ENCODE measurements at places on chromosomes 16 and 17.

DNA sequence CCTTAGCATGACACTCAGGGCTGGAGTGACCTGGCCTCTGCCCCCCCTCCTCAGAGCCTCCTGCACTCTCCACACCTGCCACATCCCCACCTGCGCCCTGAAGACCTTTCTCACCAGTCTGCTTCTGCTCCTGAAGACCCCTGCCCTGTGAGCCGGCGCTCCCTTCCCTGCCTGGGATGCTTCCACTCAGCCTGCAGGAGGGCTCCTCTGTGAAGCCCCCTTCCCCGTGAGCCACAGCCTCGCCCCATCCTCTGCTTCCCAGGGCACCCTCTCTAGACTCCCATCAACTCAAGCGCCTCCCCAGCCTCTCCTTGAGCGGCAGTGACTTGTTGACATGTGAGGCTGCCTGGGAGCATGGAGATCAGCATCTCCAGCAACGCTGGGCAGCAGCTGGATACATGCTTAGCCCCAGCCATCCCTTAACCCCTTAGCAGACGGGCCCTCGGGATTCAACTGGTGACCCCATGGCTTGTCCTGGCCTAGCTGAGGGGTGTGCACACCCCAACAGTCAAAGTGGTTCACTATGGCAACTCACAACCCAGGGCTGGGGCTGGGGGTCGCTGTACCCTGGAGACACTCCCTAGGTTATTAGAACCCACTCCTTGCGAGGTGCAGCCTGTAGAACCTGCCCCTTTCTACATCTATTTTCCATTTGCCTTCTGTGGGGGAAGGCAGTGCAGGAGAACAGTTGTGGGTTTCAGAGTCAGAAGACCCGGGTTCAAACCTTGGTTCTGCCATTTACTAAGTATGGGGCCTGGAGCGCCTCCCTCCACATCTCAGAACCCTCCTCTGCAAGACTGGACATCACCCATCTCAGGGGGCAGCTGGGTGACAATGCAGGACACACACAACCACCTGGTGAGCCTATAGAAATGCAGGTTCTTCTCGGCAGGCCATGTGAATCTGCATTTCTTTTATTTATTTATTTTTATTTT is 21.5 kb downstream of the TMEM235 start:
- DNase-seq, result no peak

DNA sequence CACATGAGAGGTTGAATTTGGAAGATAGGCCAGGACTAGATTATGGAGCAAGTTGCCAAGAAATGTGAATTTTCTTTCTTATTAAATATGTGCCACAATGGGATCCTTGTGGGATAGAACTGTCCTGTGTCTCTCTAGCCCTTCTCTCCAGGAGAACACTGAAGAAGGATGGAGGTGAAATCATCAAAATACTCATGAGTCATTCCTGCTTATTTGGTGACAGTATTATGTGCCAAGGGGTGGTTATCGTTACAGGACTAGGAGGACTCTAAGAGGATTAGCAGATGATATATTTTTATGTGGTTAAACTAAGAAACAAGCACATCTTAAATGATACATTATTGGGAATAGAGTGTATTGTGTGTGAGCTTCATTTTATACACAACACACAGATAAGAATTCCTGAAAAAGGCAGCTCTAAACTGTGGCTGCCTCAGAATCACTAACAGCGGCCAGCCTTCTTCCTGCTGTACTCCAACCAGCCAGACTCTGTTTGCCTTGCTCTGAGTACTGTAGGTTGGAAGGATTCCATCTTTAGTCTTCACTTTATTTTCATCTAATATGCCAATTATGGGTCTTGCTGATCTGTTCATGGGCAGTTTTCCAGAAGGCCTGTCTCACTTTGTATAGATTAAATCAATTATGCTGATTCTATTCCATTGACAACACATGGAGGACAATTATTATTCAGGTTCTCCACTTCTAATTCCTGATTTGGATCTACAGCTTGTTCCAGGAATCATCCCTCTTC is 325.8 kb downstream of the ABCC12 start:
- DNase-seq, result no peak

GRCh38 chr17:1707107-1707506 is 3.1 kb downstream of the TLCD2 start:
- DNase-seq, result peak; percentile 6

GRCh38 chr16:88534638-88535190 is 35.5 kb upstream of the ZC3H18 start:
- peak; percentile 79 for DNase-seq

DNA sequence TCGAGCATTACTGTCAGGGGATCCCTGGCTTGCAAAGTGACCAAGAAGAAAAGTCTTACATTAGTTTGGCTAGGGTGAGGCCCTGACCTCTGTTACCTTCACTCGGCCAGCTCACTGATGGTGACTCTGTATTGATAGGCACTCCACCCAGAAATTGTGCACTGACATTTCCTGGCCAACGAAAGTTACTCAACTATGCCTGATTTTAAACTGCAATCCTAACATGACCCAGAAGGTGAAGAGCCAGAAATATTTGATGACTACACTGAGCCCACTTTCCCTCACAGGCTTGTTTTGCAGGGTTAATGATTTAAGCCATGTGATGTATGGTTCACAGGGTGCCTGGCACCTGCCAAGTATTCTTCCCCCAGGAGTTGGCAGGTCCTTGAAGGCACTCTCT is 208.2 kb upstream of the MAF start:
- no peak for DNase-seq

GRCh38 chr17:72296456-72296855 is 175.6 kb downstream of the SOX9 start:
- no peak for DNase-seq

- DNase-seq, result peak; percentile 65
Measured at GRCh38 chr16:69930117-69930776, 20.9 kb upstream of the CLEC18A start.

DNA sequence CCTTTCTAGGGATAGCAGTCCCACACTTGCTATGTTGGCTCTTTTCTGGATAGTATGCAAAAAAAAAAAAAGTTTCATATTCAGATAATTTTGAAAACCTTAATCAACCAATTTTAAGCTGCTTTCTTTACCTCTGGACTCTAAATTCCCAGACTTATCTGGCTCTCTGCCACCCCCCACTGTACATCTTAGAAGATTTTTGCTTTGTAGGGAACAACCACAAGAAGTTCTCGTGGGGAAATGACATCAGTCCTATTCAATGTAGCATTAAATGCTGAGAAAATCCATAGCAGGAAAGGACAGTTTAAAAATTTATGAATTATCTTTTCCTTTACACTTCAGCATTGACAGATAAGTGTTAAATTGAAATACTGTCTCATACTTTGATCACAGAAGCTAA is 562.7 kb upstream of the HSBP1 start:
- DNase-seq, result no peak

GRCh38 chr17:40850293-40850972 is 16.6 kb downstream of the KRT12 start:
- DNase-seq, result no peak

DNA sequence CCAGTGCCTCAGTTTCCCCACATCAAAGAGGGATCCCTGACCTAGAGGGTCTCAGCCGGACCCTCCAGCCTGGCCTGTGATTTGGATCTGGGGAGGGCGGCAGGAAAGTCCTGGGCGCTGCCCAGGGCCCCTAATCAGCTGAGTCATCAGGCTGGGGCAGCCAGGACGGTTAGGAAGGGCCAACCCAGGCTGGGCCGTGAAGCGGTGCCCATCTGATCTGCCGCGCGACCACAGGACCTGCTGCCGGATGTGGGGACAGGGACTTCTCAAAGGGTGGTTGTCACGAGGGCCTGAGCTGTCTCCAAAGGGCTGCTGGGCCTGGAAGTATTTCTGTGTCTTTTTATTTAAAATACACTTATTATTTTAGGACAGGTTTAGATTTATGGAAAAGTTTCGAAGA is 4.4 kb downstream of the TPSAB1 start:
- peak; percentile 36 for DNase-seq

DNA sequence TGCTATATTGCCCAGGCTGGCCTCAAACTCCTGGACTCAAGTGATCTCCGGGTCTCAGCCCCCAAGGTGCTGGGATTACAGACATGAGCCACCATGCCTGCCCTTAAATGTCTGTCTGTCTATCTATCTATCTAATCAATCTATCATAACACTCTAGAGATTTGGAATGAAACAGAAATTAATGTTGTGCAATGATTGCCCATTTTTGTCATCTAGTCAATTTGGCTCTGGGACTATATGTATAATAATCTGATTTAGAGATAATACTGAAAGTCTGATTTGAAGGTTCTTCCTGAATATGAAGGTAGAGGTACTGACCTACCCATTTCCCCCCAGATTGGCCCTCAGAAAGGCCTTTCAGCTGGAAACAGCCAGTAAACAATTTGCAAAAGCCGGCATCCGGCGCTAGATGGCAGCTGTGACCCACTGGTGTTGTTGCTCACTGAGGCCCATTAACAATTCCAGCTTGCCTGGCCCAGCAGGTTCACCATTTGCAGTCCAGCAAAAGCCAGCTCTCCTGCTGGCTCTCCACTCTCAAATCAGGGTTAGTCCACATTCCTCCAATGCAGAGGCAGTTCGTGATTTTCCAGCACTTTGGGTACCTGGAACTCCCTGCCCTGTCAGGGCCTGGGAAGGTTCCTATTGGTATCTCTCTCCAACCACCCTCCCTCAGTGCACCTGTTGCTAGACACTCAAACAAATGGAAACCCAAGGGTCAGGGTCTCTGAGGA is 22.9 kb upstream of the C16orf87 start:
- DNase-seq, result peak; percentile 83

- no peak for DNase-seq
Measured at GRCh38 chr17:61206922-61207321, 192.7 kb upstream of the TBX2 start.

DNA sequence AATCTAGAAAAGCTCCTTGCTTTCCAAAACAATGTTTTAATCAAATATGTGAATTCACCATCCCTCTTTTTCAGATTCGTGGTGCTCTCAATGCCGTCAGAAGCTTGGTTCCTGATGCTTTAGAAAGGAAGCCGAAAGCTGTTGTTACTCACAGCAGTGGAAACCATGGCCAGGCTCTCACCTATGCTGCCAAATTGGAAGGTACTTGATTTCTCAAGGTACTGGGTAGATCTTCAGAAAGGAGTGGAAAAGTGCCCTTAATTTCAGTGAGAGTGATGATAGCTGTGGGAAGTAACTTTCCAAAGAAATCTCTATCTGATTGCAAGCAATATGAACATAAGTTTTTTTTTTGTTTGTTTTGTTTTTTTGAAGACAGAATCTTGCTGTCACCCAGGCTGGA is 14.0 kb downstream of the SRR start:
- no peak for DNase-seq

GRCh38 chr16:57994778-57995177 is 5.7 kb downstream of the ZNF319 start:
- peak; percentile 85 for DNase-seq

DNA sequence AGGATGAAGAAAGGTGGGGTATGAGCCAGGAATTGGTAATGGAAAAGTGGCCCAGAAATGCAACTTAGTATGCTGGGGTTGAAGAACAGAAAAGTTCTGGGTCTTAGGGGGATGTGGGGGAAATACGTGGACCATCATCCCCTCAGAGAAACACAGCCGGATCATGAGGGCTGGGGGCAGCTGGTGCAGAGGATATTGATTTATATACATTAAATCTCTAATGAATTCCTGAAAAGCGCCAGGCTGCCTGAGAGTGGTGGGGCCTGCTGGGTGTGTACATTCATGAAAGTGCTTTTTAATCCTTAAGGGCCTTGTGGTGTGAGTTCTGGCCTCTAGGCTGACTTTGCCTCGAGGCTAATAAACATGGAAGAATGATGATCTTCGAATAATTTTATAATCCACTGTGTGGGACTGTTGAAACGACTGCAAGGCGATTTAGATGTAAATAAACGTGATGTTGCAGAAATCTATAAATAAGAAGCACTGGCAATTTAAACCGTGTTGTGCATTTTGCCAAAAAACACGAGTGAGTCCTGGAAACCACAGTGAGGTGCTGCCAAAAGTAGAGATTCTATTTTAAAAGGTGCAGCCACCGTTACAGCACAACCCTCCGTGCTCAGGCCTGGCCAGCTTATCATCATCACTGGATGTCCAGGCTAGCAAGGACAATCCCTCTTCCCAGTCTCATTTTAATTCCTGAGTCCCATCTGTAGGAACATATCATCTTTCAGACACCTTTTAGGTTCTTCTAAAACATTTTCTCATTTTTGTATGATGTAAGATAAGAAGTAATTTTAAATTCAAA is 32.1 kb downstream of the PRKAR1A start:
- DNase-seq, result no peak

- DNase-seq, result no peak
Measured at GRCh38 chr17:50268743-50269275, 5.5 kb upstream of the TMEM92 start.

- DNase-seq, result peak; percentile 91
Measured at GRCh38 chr17:48544349-48545021, 424 bp downstream of the HOXB2 start.

DNA sequence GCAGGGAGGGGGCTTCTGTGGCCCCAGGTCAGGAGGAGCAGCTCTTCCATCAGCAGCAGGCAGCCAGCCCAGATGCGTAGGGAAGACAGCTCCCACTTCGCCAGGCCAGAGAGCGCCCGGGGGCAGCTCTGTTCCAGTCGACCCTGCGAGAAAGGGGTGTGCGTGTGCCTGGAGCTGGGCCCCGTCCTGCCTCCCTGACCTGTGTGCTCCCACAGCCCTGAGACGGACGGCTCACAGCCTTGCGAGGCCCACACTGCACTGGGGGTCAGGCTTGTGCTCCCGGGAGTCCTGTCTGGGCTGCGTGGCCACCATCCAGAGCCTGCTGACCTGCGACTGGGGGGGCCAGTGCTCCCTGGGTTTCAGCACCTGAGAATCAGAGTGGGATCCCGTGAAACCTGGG is 469 bp upstream of the MSLN start:
- DNase-seq, result no peak

GRCh38 chr16:86428729-86429517 is 81.4 kb upstream of the FOXF1 start:
- DNase-seq, result no peak

DNA sequence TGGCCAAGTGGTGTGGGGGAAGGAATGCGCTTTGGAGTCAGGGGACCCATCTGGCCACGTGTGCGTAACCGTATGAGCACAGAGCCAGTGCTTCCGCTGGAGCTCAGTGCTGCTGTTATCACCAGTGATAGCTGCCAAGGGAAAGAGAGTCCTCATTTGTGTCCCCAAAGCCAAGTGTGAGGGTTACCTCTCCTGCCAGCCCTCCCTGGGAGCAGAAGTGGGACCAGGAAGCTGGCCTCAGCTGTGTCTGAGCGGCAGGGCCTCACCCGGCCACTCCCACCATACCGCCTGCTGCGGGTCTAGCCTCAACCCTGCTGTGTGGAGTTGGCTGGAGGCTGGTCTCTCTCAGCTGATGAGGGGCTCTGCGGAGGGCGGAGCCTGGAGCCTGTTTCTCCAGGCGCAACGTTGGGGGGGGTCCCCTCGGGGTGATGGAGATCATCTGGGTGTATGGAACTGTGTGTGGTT is 44.5 kb downstream of the MEAK7 start:
- peak; percentile 34 for DNase-seq

All from Right ventricle myocardium superior (tissue), 1 donor.